ENCODE measurements at places on chromosomes 2 and 18.

DNA sequence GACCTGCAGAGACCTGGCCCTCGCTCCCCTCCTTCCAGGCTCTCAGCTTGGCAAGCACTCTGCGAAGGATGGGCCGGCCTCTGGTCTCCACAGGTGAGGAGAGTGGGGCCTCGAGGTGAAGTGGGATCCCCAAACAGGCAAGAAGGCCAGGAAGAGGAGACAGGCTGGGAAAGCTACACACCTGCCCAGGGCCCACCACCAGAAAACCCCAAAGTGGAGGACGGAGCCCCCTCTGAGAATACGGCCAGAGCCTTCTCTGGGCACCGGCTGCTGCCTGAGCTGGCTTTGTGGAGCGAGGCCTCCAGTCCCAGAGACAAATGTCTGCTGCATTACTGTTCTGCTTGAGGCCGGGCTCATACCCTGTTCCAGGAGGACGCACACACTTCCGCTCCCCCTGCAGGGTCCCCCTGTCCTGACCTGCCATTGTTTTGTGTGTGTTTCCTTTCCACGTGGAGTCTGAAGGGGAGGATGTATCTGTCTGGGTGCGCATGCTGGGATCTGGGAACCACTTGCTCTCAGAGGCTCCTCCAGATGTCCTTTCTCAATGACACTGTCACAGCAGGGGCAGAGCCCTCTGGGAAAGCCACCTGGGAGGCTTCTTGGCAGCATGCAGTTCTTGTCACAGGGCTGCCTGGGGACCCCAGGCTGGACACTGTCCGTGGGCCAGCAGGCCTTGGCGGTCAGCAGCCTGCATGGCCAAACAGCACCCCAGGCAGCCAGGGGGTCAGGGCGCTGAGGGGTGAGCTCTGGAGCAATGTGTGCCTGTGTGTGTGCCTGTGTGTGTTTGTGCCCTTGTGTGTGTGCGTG, 20.8 kb downstream of the KCNF1 start:
- no peak for DNase-seq

DNA sequence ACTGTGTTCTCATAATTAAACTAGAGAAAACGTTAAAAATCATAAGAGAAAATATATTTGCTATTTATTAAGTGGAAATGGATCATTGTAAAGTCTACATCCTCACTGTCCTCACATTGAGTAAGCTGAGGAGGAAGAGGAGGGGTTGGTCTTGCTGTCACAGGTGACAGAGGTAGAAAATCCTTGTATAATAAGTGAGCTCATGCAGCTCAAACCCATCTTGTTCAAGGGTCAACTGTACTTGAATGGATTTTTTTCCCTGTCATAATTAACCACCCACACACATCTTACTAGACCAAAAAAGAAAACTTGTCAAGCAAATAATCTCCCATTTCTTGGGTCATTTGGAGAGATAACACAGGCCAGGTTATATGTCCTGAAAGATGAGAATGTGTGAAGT, 231.2 kb downstream of the NEDD4L start:
- DNase-seq = no peak

DNA sequence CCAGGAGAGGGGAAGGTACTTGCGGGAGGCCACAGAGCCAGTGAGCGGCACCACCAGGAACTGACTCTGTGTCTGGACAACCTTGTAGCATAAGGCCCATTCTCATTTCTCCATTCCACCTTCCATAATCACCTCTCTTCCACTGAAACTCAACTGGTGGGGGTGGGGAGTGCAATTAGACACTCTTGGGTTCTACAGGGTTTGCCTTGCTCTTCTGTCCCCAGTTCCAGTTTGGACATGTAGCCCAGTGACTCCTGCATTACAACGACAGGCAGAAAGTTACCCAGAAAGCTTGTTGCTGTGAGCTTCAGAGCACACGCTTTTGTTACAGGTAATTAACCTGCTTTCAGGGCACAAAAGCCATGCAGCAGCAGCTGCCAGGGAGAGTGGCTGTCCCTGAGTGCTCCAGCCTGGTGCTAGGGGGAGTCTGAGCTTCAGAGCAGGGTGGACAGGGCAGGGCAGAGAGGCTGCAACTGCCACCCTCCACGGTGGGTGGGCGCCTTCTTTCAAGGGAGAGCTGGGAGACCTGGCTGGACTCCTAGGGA, 65.2 kb downstream of the COPS8 start:
- DNase-seq = no peak

- peak; percentile 56 for DNase-seq
Observed at GRCh38 chr2:7083580-7084509, 166.6 kb downstream of the RNF144A start.

DNA sequence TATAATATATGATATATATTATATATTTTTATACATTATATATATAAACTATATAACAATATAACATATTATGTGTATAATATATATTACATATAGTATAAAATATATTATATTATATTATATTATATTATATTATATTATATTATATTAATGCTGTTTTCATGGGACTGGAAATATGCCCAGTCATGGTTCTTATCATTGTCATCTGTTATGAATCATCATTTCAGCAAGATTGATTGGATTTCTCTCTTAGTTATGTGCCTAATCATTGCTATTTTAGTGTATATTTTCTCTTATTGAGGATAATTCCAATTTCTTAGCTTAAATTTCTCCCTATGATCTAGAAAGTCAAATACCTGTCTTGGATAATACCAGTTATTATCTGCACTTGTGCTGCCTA, 617.8 kb downstream of the TRIB2 start:
- DNase-seq = no peak
